ENCODE measurements at places on chromosomes 1 and 21.

DNA sequence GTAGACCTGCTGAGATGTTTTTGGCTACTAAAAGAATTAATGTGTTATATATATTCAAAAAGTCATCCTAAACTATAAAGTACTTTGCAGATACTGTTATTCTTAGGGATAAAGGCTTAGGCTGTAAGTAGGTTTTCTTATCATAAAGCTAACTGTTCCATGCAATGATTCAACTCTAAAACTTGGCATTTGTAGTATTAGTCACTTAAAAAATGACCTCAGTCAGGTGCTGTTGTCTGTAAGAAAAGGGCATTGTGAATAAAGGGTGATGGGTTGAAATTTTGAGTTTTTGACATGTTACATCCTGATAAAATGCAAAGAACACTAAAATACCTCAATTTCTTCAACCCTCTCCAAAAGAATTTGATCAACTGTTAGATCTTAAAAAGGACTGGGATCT lies 32.9 kb downstream of the ADCY10 start:
- DNase-seq = no peak

- DNase-seq = no peak
These were observed 16.1 kb upstream of the SHCBP1L start for GRCh38 chr1:182968836-182969734.

DNA sequence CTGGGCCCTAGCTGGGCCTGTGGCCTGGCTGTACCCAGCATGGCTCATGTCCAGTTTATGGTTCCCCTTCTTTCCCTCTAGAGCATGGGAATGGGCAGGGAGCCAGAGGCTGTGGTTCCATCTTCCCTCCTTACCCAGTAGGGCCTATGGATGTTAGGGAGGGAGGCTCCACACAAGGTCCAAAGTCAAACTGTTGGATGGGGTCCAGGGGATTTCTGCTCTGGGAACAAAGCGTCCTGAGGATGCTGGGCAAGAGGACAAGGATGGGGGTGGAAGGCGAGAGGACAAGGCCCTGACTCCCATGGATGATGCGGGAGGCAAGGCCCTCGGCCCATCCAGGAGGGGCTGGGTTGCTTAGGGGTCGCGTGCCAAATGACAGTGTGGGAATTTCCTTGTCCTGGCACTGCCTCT lies 17.3 kb downstream of the CSF1 start:
- no peak for DNase-seq

DNA sequence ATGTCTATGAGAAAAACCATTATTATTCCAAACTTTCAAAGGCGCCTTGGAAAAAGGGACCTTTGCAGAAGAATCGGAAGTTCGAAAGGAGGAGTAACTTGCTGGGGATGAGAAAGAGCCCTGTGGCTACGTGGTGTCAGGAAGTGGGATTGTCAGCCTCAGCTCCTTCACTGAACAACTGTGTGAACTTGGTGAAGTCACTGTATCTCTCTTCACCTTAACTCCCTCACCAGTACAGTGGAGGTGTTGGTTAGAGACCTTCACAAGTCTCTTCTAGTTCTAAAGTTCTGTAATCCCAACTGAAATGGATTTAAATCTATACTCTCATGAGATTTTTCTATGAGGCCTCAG lies 285.6 kb downstream of the CACNA1E start:
- DNase-seq = no peak

- no peak for DNase-seq
These were observed 56.2 kb downstream of the STUM start for GRCh38 chr1:226604560-226605317.

DNA sequence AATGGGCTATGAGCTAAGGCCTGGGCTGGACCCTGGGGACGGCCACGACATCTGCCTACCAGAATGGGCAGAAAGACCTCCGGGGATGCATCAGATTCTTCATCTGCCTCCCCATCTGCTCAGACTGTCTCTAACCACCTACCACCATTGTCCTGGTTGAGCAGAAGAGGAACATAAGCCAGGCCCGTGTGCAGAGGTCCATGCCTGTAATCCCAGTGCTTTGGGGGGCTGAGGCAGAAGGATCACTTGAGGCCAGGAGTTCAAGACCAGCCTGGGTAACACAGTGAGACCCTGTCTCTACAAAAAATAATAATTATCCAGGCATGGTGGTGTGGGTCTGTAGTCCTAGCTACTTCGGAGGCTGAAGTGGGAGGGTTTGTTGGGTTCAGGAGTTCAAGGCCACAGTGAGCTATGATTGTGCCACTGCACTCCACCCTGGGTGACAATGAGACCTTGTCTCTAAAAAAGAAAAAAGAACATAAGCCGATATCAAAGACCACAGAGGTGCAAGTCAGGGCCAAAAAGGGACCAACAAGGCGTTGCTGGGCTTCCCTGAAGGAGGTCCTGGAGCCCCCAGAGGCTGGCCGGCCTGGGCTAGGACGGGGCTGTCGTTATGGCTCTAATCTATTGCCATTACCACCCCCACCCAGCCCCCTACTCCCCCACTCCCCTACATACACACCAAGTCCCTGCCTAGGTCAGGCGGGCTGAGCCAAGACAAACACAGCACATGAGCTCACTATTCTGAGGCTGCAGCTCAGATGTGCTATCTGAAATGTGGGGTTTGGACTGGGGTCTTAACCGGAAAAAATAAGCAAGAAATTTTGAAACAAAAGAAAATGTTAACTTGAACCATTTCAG lies 239.2 kb upstream of the RAB4A start:
- no peak for DNase-seq

DNA sequence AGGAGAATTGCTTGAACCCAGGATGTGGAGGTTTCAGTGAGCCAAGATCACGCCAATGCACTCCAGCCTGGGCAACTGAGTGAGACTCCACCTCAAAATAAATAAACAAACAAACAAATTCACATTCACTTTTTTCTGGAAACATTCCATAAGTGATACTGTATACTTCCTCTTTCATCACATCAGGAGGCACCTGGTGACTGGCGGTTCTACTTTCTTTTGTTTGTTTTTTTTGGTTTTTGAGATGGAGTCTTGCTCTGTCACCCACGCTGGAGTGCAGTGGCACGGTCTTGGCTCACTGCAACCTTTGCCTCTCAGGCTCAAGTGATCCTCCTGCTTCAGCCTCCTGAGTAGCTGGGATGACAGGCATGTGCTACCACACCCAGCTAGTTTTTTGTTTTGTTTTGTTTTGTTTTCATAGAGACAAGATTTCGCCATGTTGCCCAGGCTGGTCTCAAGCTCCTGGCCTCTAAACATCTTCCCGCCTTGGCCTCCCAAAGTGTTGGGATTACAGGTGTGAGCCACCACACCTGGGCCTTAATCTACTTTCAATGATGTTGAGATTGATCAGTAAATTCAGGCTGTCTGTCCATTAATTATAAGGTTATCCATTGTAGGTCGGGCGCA lies 10.7 kb downstream of the HAPLN2 start:
- no peak for DNase-seq

DNA sequence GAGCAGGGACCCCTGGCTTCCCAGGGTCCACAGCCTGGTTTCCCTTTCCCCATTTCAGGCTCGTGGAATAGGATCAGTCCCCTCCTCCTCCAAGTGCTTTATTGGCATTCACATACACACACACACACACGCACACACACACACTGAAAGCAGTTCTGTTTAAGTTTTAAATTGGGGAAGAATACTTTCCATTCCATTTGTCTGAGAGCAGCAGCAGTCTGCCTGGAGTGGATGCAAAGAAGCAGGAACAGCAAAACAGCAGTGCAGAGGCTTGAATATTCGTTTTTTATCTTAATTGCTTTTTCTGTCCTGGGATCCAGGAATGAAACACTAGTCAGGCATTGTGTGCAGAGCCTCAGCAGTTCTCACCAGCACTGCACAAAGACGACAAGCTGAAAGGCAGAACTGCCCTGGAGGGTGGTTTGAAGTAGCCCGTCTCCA lies 7.1 kb downstream of the CYB561D1 start:
- DNase-seq = peak; percentile 90

- DNase-seq = no peak
These were observed 21.2 kb downstream of the ARID1A start for GRCh38 chr1:26717017-26717491.

DNA sequence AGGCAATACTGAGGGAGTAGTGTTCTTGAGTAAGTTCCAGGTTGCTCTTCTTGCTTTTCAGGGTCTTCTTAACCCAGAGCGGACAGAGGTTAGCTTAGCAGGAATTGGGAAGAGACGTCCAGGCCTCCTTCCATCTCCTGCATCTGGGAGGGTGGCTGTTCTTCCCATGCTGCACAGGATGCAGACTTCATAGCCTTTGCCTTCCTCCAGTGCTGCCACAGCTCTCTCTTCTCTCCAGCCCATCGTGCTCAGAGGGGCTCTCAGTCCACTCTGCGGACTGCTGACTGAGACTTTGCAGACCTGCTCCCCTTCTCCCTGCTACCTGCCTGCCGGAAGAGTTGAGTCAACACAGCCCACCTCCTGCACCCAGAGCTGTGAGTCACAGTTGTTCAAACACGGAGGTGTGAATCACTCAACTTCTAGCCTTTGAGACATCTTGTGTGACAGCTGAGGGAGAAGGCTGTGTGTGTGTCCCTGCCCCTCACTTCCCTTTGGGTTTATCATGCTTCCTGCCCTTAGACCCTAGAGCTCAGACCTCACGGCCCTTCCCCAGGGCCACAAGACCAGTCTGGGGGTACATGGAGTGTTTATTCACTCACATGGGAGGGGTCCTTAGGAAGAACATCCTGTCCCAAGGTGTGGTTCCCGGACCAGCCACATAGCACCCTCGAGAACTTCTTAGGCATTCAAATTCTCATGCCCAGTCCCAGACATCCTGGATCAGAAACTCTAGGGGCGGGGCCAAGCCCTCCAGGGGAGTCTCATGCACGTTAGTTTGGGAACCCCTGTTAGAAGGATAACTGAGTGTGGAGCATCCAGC lies 158.3 kb upstream of the CACNA1E start:
- DNase-seq = no peak

DNA sequence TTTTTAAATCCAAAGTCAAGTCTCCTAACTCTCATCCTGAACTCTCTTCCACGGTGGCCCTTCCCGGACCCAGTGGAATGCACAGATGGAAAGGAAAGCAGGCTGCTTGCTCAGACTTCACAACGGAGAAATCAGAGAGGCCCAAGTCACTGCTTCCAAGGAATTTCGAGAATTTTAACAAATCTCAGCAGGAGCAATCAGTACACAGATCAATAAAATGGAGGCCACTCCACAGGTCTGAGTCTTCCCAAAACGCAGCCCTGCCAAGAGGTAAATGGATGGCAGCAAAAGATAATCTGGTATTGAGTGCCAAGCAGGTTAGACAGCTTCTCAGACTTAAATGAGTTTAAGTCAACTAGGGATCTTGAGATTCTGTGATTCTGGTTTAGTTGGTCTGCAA lies 81.1 kb upstream of the TIAM1 start:
- no peak for DNase-seq

GRCh38 chr1:153360190-153360589 lies 2.5 kb downstream of the S100A9 start:
- DNase-seq = no peak

DNA sequence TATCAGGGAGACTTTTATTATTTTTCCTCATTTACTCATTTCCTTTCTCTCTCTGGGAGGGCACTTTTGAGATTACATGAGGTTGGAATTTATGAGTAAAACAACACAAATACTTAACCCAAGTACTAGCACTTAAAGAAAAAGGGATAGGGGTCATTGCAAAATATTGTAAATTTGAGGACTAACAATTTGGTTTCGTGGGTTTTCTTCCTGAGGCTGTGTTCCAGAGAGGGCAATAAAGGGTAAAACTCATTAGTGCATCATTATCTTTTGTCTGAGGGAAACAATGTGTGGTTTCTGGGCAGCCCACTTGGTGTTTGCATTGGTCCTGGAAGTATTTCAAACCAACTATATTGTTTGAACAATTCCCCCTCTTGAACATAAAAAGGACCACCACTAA lies 96.5 kb downstream of the GREM2 start:
- DNase-seq = no peak

- no peak for DNase-seq
These were observed 12.0 kb upstream of the TMPRSS2 start for GRCh38 chr21:41519806-41520559.

- DNase-seq = peak; percentile 10
These were observed 46.6 kb downstream of the FCRL5 start for GRCh38 chr1:157505481-157506272.

GRCh38 chr1:228833911-228834688 lies 98.8 kb downstream of the RHOU start:
- DNase-seq = no peak

DNA sequence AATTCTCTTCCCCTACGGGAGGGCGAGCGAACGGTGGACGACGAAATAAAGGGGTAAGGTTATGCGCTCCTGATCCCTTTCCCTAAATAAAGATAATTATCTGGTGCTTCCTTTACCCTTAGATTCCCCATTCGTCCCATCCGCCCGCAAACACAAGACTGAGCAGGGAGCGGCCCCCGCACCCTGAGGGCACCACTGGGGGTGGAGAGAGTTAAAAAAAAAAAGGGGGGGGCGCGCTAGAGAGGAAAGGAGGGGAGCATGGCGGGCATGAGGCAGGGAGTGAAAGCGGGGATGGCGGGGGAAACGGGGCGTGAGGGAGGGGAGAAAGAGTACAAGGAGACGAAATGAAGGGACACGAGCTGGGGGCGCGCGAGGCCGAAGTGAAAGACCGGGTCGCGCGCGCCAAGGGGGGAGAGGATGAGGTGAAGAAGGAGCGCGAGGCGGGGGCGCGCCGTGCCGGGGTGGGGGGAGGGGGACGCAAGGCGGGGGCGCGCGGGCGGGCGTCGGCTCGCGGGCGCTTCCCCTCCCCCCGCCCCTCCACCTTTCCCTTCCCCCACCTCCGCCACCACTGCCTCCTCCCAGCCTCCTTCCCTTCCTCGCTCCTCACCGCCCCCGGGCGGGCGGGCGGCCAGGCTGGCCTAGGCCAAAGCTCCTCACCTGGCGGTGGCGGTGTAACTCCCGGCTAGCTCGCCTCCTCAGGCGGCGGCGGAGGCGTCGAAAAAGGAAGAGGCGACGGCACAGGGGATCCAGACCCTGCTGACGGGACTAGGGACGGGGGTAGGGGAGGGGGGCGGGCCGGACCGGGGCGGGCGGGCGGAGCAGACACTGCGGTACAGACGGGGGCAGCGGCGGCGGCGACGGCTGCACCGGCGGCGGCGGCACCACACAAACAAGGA lies 448 bp downstream of the GATAD2B start:
- no peak for DNase-seq

GRCh38 chr1:72284084-72284347 lies 1.7 kb upstream of the NEGR1 start:
- DNase-seq = no peak

- no peak for DNase-seq
These were observed 14.6 kb downstream of the COL9A2 start for GRCh38 chr1:40302475-40302874.

- DNase-seq = no peak
These were observed 141.5 kb downstream of the PTPRC start for GRCh38 chr1:198780376-198780775.

- no peak for DNase-seq
These were observed 5.1 kb downstream of the TNFRSF8 start for GRCh38 chr1:12067900-12068821.

DNA sequence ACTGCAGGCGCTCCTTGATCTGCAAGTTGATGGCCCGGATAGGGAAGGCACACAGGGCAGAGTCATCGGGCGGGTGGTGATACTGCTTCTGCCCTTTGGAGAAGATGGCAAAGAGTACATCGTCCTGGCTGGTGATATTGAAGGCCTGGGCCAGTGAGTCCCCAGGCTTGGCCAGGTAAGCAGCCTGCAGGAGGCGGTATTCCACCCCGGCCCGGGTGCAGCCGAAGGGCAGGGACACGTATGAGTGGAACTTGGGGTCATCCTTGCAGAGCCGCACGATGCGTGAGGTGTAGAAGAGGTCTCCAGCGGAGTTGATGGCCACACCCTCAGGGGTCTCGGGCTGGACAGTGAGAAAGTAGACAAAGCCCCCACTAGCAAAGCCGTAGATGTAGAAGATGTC lies 27.4 kb downstream of the PLXNA2 start:
- no peak for DNase-seq

- DNase-seq = no peak
These were observed 11.2 kb upstream of the H3-3A start for GRCh38 chr1:226051365-226051764.
